ENCODE measurements at places on chromosomes 7 and 10.

- DNase-seq, result no peak
Observed at GRCh38 chr10:2464483-2464882, 602.9 kb upstream of the PFKP start.

DNA sequence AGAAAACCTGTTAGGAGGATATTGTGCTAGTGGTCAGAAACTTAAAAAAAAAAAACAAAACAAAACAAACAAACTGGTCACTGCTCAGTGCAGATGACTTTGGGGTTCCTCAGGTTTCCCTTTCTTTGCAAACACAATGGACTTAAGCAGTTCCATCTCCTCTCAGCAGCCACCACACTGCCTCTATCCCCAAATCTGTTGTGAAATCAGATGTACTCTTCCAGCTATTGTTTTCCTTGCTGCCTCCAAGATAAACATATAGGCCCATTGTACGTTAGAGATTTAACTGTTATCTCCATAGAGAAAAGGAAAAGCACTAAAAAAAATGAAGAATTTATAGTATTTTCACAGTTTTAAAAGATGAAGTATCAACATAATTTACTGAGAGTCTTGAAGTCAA lies 147.1 kb downstream of the MPP7 start:
- no peak for DNase-seq

DNA sequence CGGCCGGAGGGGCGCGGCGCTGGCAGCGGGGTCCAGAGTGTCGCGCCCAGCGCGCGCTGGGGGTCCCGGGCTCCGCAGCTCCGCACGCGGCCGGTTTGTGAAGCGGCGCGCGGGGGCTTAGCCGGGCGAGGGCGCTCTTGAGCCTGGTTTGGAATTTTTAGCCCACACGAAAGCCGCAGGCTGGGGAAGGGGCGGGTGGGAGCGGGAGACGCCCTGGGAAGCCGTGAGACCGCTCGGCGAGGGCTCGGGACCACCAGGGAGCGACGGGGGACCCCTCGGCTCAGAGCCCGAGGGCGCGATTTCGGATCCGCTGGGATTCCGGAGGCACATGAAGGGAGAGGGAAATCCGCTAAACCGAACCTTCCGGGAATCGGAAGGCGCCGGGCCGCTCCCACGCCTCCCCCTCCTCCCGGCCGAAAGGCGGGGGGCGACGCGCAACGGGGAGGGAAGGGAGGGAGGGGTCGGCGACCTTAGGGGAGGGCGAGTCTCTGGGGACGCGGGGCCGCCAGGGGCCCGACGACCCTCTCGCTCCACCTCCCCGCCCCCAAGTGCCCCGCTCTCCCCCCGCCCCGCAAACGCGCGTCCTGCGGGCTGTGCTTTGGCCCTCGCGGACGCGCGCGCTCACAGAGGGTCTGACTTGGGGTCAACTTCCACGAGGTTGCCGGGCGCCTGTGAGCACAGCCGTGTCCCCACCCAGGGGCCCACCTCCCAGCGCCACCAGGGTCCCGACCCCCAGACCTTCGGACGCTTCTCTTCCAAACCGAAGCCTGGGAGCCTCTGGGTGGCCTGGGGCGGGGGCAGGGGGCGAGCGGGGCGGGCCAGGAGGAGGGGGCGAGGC lies 5.1 kb upstream of the ELFN1 start:
- DNase-seq, result no peak

DNA sequence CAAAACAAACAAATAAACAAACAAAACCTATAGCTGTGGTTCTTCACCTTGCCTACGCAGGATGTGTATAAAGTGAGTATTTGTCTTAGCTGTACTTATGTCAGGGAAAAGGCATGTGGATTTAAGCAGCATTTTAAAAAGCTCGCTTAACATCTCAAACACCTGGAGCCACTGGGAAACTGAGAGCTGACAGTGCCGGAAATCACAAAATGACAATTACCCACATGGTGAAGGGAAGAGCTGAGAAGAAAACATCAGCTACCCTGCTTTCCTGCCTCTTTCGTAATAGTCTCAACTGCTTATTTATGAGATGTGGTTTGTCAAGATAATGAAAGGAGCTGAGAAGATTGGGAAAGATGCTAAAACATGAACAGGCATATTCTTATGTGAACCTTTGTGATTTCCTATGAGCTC lies 31.1 kb upstream of the MSMB start:
- no peak for DNase-seq

DNA sequence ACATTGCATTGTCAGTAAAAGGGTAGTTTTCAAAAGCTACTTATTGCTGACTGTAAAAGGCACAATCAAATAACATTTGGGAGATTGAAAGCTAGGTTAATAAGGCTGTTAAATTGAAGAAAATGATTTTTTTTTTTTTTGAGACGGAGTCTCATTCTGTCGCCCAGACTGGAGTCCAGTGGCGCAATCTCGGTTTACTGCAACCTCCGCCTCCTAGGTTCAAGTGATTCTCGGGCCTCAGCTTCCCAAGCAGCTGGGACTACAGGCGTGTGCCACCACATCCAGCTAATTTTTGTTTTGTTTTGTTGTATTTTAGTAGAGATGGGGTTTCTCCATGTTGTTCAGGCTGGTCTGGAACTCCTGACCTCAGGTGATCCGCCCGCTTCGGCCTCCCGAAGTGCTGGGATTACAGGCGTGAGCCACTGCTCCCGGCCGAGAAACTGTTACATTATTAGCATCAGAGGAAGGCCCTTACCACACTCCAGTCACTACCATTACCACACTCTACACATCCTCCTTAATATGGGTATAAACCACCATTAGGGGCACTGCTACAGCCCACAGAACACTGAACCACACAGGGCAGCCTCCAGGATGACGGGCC lies 1.0 kb downstream of the CYP51A1 start:
- DNase-seq, result no peak

GRCh38 chr7:28685242-28685643 lies 272.9 kb downstream of the TRIL start:
- no peak for DNase-seq

- no peak for DNase-seq
Observed at GRCh38 chr7:150453181-150453580, 2.8 kb downstream of the GIMAP8 start.

- no peak for DNase-seq
Observed at GRCh38 chr10:102673819-102674511, 29.7 kb downstream of the TRIM8 start.

DNA sequence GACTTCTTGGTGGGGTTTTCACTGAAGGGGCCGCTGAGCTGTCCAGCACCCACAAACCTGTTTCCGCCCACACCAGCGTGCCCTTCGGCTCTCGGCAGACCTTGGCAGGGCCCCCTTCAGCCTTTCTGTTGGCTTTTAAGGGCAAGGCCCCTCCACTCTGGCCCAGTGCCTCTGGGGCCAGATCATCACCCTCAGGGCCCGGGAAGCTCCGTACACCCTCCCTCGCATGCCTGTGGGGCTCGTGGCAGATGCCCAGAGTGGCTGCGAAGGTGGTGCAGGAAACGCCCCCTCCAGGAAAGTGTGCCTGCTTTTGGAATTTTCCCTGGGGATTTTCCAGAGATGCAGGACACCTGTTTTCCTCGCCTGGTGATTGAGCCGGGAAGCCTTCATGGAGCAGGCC lies 7.0 kb downstream of the LHPP start:
- no peak for DNase-seq

GRCh38 chr7:21620054-21620453 lies 77.2 kb downstream of the DNAH11 start:
- no peak for DNase-seq

DNA sequence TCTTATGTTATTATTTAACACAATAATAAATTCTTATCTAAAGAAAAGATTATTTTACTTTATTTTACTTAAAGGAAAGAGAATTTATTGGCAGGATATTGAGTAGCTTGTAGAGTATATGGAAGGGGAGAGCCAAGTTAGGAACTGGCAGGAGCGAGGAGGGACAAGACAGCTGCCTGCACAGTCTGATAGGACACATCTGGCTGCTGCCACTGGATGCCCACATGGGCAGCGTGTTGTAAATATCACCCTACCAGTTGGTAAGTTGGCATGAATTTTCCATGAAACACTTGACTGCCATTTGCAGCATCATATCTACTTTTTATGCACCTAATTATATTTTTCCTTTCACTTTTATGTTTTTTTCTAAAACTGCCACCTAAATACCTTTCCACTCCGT lies 19.6 kb downstream of the SRI start:
- DNase-seq, result no peak

DNA sequence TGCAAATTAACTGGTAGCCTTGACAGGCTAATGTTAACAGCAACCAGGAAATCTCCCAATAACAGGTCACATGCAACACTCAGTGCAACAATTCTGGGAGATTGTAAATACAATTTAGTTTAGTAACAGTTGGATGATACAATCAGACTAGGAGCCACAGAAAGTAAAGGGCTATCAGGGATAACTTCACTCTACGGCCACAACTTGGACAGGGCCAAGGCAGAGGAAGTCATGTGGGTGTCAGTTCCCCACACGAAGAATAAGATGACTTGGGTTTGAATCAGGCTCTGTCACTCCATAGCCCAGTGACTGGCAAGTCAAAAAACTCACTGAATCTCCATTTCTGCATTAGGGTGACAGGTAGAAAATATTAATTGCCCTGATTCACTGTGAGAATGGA lies 217.3 kb upstream of the CCDC6 start:
- no peak for DNase-seq

GRCh38 chr10:13674645-13675588 lies 88.2 kb downstream of the PRPF18 start:
- no peak for DNase-seq

- DNase-seq, result no peak
Observed at GRCh38 chr7:48042216-48042615, 6.9 kb downstream of the C7orf57 start.

DNA sequence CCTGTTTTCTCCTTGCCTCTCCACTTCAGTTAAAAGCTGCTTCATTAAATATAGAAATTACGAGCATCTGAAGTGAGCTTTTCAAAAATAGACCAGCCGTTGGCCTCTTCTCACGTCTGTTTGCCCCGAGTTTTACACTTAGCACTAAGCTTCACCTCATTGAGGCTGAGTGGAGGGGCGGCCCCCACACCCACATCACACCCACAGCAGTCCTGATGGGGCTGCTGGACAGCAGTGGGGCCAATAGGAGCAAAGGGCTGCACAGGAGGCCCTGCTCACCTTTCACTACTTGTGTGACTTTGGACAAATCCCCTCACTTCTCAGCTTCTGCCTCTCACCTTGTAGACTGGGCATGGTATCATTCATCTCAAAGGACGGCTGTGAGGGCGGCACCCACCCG lies 677.8 kb downstream of the SDK1 start:
- DNase-seq, result no peak

DNA sequence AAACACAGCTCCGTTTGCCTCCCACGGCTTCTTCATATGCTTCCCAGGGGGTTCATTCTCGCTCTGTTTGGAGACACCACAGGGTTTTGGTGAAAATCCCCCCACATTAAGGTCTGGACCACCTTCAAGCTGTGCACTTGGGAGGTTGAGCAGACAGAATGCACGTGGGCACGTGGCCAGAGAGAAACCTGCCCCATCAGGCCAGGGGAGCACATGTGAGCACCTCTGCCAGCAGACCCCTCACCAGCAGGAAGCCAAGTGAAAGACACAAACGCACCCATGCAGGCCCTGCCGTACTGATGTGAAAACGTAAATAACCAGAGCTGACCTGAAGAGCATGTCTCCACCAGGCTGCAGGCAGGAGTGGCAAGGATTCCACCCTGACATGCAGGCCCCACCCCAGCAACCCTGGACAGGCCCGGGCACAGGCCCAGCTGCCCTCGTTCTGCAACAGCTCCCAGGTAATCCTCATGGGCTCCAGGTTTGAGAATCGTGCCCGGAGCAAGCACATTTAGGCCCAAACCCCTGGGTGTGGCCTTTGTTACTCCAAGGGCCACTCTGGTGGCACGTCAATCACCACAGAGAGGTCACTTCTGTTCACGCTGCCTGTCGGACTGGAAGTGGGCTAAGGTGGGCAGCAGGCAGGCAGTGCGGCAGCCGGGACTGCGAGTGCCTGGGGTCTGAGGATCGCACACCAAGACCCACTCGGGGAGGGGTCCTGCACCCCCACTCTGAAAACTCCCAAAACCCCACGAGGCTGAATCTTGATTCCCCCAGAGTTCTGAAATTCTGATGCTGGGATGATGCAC lies 184.4 kb downstream of the PTPRN2 start:
- no peak for DNase-seq

GRCh38 chr10:97854743-97855142 lies 5.1 kb downstream of the GOLGA7B start:
- no peak for DNase-seq

GRCh38 chr10:112981553-112981952 lies 31.5 kb downstream of the TCF7L2 start:
- no peak for DNase-seq

DNA sequence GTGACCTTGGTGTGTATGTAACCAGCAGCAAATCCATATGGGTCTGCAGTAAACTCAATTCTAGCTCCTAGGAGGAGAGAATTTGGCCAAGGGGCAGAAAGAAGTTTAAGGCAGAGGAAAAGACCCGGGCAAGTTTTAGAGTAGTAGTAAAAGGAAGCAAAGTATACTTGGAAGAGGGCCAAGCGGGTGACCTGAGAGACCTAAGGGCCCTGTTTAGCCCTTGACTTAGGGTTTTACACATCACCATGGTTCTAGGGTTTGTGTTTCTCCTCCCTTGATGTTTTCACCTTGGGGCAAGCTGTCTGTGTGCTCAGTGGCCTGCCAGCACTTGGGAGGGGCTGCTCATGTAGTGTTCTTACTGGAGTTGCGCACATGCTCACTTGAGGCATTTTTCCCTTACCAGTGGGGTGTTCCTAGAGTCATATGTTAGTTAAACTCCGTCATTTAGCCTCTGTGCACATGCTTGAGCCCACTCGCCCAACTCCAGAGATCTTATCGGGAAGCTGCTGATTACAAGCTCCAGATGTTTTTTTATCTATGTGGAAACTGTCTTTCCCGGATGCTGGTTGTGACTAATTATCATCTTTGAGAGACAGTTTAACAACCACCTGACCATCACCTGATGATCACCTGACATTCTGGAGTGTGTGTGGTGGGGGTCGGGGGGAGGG lies 137.6 kb upstream of the PRSS1 start:
- DNase-seq, result no peak

DNA sequence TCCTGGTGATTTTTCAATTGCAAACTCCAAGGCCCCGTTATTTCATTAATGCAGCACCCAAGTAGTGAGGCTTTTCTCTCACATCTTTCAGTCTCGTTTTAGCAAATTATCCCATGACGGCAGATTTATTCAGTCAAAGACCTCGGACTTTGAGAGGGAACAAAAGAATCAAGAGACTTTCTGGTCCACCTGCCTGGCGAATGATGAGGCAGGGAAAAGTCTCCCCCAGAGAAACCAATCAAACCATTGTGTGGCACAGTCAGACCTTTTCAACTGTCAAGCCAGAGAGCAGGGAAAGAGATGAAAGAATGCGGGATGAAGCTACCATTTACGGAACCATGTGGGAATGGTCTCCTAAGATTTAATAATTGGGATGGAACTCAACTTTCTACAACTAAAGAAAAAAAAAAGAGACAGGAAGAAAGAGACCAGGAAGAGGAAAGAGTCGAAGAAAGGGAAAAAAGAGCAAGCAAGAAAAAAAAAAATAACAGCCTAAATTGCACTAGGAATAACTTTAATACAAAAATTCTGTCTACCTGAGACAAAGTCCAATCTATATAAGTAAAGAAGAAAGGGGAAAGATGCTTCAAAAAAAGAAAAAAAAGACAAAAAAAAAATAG lies 22.8 kb downstream of the GLI3 start:
- DNase-seq, result no peak
